ENCODE measurements at places on chromosomes 11 and 22. TPM values are rescaled to one million over a fixed set of nuclear protein-coding genes. Genes with fewer than 3 reads are reported as not detected.

OR10A2 gene
- total RNA-seq = not detected

DNA sequence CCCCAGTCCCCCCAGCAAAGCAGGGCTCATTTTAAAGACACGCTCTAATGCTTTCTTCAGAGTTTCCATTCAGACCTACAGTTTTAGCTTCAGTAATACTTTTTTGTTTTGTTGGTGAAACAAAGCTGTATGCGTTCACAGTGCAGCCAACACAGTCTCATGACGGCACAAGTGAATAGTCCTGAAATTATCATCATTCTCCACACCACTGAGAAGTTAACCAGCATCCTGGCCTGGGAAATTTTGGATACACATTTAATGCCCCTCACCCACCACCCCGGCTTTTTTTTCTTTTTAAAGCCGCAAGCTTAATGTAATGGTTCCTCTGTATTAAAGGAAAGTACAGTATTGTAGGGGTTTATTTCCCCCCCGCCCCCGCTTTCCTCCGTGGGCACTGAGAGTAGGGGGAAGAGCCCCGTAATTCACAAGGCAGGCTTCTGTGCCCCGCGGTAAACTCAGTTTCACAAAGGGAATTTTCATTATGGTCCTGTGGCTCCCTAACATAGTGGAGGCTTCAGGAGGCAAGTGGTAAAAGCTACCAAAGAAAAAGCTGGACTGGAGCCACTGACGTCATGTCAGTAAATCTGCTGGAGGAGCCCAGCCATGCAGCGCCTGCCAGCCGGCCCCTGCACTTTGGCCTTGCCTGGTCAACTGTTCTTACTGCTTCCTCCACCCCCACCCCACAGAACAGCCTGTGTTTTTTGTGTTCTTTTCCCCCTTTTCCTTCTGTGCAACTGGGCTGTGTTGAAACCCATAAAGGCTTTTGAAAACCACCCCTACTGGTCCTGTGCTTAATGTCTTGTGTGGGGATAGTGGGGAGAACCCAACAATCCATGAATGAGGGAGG is 18.2 kb downstream of the TEAD1 start:
- no peak for DNase-seq

GRCh38 chr11:61315260-61315659 is 17.6 kb downstream of the DDB1 start:
- DNase-seq = no peak

- no peak for DNase-seq
These were observed 488.1 kb downstream of the NTM start for GRCh38 chr11:131858505-131858904.

MUC2 gene
- not detected for total RNA-seq

LRP5 gene
- total RNA-seq = 51.1 TPM

DNA sequence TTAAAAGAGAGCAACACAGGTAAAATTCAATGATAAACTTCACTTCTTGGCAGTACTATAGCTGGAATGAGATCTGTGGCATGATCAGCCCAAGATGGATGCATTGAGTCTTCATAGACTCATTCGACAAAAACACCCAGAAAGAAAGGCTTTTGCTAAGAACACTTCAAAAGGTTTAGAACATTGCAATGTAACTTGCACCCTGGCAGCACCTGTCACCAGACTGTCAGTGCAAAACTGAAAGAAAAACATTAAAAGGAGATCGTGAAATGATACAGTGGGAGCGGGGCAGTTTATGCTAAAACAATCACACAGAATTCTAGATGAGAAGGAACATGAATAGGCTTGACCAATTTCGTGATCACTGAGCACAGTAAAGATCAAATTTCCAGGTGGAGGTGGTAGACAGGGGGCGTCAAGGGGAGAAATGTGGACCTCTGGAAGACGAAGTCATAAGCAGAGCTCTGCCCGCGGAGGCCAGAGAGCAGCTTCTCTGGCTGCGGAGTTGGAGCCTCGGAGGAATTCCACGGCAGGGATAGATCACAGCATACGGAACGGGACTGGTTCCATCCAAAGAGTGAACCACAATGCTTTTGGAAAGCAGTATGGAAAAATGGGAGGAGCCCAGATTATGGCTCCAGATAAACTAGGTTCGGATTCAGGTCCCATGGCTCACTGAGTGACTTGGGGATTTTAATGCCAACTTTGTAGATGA is 11.9 kb downstream of the VSIG10L2 start:
- no peak for DNase-seq

DNA sequence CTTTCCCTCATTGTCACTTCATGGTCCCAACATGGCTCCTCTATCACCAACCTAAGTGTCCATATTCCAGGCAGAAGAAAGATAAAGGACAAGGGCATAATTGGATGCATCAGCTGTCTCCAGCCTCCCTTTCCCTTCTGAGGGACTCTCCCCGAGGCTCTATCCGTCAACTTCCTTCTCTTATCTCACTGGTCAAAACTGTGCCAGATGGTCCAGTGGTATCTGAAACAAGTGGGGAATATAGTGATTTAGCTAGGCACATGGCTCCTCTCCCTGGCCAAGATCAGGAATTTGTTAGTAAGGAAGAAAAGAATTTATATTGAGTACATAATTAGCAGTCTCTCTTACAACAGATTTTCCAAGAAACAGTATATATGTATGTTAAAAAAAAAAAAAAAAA is 12.6 kb upstream of the SPON1 start:
- no peak for DNase-seq

All from GM23338 (cell line).